ENCODE measurements at places on chromosomes 1 and 21.

DNA sequence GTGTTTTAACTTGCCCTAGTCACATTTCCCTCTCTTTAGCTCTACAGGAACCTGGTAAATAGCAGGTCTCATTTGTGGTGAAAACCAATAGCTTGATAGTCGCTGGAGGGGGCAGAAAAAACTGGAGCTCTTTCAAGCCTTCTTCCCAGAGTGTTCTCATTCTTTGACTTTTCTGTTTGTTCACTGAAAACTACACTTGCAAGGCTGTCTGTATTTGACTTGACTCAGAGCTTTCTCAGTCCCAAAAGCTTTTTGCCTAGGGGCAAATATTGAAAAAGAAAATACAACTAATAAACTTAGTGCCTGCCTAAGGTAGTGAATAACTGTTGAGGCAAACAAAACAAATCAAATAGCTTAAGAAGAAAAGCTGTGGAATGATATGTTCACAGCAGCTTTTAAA, 217.1 kb upstream of the CHRM3 start:
- no peak for DNase-seq

GRCh38 chr1:236275061-236275460, 6.7 kb downstream of the ERO1B start:
- no peak for DNase-seq

DNA sequence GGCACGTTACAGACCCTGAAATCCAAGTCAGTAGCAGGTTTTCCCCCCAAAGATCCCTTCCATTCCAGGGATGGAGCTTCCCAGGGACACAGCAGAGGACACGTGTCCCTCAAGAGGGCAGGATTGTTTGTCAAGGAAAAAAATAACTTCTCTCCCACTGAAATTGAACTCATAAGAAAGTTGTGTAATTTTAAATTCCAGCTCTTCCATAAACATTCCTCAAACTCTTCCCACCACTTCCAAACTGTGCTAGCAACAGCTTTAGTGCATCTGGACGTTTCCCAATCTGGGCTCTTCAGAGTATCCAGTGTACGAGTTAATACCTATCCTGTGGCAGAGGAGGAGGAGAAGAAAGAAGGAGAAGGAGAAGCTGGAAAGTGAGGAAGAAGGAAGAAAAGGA, 79.6 kb downstream of the PSMG1 start:
- no peak for DNase-seq

DNA sequence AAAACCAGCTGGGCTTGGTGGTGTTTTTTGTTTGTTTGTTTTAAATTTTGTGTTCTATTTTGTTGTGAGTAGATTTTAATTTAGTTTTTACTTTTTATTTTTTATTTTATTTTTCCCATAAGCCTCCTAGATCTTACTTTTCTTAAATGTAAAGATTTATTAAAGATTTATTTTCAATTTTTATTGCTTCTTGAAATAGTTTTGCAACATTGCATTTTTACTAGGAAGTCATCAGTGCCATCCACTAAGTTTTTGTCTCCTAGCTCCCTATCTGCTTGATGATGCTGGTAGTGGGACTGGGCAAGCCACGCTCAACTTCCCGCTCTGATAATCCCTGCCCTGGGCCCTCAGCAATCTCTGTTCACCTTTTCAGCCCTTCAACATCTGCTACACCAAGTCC, 175.4 kb downstream of the CDC7 start:
- no peak for DNase-seq

DNA sequence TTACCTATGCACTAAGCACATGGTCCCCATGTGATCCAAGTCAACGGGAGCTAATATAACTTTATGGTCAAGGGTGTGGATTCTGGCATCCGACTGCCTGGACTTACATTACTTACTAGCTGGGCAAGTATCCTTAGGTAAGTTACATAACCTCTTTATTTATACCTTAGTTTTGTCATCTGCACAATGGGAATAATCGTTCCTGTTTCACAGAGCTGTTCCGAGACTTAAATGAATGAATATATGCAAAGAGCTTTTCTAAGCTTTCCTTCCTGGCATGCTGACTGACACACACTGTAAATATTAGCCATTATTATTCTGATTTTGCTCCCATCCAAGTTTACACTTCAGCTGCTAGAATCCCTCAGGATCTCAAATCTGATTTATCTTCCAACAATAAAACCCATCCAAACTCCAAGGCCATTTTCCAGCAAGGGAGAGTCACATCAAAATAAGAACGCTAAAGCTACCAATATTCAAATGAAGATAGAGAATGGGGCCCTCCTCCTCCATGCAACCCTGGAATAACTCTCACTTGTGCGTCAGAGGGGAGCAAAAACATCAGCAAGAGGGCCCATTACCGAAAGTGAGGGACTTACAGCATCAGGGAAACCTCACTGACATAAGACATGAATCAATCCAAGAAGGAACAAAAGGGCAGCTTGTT, 115.6 kb upstream of the KAZN start:
- no peak for DNase-seq

DNA sequence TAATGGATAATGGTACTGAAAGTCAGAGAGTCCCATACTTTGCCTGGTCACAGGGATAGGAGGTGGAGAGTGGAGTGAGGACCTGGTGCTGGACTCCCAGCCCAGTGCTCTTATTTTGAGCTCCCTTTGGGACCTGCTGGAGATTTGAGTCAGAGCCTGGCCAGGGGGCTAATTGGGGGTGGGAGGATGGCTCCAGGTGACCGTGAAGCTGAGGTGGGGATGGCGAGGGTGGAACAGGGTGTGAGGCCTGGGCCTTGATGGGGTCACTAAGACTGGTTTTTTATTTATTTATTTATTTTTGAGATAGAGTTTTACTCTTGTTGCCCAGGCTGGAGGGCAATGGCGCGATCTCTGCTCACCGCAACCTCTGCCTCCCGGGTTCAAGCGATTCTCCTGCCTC, 17.8 kb downstream of the AMPD2 start:
- DNase-seq: no peak

- DNase-seq: no peak
Measured at GRCh38 chr1:28883242-28883616, 31.1 kb upstream of the EPB41 start.

GRCh38 chr1:1021010-1021919, 1.3 kb downstream of the AGRN start:
- DNase-seq: no peak

- no peak for DNase-seq
Measured at GRCh38 chr1:54016343-54017282, 1.4 kb downstream of the LDLRAD1 start.

GRCh38 chr1:165876121-165876520, 48.7 kb downstream of the UCK2 start:
- no peak for DNase-seq

DNA sequence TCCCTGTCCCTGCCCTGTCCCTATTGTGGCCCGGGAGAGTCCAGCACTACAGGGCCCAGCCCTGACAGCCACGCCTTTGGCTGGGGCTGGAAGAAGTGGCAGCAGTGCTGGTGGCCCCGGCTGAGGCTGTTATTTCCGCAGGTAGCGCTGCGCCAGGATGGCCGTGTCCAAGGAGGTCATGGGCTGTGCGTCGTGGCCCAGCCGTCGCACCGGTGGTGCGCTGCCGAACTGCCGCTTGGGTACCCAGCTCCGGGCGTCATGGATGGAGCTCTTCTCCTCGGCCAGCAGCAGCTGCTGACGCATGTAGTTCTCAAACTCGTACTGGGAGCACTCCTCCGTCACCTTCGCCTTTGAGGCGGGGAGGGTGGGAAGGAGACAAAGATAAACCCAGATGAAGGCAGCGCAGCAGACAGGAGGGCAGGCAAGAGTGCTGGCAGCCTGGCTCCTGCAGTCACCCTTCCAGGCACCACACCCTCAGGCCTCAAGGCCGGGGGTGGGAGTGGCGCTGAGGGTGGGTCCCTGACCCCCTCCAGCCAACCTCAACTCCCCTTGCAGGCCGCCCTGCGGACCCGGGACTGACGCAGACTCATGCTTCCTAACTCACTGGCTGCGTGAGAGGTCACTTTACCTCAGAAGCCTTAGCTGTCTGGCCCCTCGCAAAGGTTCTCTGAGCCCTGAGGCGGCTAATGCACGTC, 18.3 kb upstream of the EVA1B start:
- no peak for DNase-seq

DNA sequence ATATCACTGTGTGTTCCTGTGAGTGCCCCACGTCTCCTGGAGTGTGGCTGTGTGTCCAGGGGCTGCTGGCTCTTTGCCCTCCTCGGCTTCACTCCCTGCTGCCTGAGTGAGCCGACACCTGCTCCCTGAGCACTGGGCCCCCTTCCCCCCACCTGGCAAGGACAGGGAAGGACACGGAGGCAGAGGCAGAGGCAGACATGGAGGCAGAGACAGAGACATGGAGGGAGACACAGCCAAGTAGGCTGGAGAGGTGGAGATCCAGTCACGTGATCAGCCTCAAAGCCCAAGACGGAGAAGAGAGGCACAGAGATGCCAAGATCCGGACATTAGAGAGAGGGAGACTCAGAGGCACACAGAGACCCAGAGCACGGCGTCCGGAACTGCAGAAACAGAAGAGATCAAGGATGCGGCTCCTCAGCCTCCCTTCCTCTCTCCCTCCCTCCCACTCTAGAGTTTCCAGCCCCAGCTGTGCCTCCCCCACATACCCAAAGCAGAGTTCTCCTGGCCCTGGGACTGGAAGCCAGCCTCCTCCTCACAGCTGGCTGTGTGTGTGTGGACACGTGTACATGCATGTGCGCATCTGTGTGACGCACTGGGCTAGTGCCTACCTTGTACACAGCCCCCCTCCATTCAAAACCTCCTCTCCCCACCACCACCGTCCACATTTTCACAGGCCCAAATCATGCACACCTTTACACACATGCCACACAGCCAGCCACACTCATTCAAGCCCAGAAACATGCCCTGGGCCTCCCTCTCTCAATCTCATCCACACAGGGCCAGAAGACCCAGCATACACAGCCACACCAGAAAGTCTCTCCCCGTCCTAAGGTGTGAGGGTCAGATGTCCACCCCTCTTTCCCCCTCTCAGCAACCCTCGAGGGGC, 39.1 kb upstream of the WASF2 start:
- no peak for DNase-seq

- DNase-seq: no peak
Measured at GRCh38 chr1:84255582-84255981, 45.9 kb upstream of the SAMD13 start.

GRCh38 chr1:203084588-203085527, 954 bp downstream of the MYOG start:
- DNase-seq: no peak

DNA sequence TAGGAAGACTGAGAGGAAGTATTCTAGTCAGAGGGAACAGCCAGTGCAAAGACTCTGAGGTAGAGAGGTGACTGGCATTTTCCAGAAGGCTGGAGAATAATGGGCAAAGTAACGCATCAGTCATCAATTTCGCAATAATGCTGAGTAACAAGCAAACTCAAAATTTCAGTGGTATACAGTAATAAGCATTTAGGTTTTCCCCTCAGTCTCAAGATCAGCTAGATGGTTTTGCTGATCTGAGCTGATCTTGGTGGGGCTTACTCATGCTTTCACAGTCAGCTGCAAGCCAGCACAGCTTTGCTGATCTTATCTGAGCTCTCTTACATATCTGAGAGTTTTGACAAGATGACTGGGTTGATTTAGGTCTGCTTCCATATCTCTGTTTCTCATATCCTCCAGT, 108.7 kb downstream of the TSEN15 start:
- no peak for DNase-seq

DNA sequence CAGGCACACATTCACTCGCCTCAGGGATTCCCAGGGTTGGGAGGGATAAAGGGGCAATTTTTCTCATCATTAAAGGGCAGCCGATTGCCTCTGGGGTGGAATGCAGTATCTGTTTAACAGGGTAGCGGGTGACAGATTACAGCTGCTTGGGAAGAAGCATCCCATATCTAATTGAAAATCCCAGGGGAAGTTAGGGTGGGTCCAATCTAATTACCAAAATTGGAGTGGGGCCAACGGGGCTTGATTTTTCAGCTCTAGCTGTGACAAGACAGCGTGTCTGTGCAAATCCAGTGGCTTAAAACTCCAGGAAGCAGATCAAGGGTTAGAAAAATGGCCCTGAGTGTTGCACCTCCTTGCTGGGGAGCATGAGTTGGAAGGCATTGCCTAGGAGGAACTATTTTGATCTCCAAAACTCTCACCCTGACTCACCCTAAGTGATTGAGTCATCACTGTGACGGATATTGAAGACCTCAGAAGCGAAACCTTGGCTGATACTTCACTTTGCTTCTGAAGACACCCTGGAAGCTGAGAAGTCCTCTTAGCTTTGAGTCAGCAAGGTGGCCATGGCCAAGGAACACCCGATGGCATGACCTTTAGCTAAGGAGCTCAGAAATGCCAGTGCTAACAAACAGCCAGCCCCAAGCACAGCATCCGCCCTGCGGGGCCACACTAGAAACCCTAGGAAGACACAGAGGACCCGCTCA, 46.0 kb downstream of the GRHL3 start:
- DNase-seq: no peak

- DNase-seq: no peak
Measured at GRCh38 chr1:68454534-68454933, 4.8 kb upstream of the RPE65 start.

DNA sequence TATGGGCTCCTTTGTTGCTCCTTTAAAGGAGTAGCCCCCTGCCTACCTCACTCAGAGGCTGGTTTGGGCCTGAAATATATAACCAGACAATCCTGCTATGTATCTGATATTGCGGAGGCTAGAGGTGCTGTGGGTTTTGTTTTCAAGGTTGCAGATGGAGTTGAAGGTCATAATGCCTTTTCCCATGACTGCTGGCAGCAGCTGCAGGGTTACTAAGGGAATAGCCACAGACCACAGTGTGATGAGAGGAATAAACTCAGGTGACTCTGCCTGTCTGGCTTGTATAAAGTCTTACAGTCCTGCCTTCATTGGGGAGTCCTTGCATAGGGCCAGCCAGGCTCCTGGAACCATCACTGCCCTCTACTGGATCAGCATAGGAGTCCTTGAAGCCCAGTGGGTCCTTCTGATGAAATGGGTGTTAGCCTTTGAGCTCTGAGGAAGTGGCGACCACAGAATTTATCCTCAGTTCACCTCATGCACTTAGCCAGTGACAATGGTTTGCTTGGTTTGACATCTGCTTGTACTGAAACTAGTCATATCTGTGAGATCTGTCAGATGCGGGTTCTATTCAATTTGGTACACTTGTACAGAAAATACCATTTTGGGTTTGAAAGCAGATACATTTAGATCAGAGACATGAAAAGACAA, 174.4 kb upstream of the HMCN1 start:
- peak; percentile 12 for DNase-seq

- DNase-seq: no peak
Measured at GRCh38 chr1:4718071-4718470, 63.7 kb downstream of the AJAP1 start.

GRCh38 chr1:60527567-60527966, 454.0 kb upstream of the C1orf87 start:
- no peak for DNase-seq

DNA sequence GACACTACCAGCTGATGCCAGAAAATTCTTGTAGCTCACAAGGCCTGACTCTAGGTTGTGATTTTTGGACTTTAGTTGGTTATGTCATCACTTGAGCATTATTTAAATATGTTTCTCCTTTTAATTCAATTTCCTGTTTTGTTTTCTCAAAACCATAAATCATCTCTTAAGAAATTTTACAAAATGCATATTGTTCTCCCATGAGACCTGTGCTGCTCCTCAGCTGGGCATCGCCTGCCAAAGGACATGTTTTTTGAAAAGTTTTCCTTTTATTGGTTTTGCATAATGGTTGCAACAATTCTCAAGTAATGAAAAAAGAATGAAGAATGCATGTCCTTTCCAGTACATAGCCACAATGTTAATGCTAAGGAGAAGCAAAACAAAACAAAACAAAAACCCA, 204.7 kb upstream of the LYPLAL1 start:
- DNase-seq: no peak

- no peak for DNase-seq
Measured at GRCh38 chr21:32392299-32392879, 423 bp downstream of the URB1 start.
